ENCODE measurements at places on chromosomes 7 and 10.

DNA sequence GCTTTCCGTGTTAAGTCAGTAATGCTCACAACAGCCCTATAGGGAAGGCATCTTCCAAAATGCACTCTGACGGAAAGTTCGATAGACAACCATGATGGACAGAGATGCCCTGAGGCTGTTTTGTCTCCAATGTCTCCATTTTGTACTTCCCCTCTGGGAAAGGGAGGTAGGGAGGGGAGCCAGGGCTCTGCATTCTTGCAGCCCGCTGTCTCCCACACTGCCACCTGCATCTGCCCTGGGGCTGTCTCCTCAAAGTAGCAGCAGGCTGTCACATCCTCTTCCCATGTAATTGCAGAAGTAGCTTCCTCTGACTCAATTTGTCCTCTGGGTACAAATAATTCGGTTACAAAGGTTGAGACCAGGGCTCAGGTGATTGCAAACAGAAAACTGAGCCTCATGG is 131.4 kb downstream of the GPAM start:
- DNase-seq, result no peak

DNA sequence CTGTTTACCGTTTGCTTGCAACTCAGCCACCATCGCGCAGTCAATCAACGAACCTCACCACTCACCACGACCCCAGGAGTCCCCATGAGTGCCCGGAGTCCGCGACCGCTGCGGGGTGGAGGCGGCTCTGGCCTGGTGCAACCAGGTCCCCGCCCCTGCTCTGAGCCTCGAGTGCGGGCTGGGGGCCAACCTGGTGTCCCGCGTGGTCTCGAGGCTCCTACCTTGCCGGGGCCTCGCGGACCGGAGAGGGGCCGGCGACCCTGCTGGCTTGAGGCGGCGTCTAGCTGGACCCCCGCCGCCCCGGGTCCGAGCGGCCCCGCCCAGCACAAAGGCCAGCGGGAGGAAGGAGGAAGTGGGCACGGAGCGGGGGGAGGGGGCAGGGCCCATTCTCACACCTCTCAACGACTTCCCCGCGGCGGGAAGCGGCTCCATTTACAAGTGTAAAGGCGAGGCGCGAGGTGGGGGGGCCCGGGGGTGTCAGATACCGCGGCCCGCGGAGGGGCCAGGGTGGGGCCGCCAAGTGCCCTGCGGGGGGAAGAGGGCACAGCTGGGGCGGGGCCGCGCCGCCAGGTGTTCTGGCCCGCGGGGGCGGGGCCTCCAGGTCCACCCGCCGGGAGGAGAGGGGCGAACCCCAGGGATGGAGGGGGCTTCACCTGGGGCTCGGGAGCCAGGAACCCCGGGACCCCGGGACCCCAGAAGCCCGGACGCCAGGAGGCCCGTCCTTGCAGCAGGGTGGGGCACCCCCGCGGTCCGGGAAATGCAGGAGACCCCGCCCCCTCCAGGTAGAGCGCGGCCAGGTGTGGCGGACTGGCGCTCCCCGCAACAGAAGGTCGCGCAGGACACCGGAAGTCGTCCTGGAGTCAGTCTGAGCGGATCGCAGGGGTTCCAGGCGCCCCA is 8.6 kb downstream of the CTBP2 start:
- DNase-seq, result no peak

DNA sequence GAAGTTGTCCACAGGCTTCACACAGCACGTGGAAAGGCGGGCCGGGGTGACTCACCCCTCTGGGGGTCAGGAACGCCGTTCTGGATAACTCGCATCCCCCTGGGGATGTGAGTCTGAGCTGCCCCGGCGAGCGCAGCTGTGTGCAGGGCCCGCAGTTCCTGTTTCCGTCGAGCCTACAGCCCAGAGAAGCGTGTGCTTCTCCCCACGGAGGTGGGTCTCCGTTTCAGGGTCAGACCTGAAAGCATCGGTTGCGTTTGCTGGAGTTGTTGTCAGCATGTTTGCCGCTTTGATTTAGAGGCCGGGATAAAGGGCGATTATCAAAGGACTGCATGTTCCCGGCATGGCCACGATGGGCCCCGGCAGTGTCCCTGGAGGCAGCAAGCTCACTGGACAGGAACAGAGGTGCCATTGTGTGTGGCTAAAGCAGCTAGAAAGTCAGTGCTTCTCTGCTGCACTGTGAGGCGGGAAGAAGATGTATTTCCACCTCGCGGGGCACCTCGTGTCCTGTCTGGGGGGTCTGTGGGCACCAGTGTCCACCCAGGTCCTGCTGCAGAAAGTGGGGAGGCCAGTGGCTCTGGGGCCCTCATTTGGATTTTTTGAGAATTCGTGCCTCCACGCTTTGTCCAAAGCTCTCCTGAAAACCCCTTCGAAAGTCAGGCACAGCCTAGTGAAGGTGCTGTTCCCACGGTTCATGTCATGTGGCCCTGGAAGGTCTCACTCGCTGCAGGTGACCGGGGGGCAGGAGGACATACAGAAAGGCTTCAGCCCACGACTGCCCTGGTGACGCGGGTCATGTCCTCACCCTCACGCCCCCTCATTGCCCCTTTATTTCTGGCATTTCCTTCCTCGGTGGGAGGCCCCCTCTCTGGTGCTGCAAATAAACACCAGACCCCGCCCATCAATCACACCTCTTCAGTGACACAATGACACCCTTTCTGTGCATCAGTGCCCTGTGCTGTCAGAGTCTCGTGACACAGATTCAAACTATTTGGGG is 27.4 kb upstream of the GDI2 start:
- no peak for DNase-seq

DNA sequence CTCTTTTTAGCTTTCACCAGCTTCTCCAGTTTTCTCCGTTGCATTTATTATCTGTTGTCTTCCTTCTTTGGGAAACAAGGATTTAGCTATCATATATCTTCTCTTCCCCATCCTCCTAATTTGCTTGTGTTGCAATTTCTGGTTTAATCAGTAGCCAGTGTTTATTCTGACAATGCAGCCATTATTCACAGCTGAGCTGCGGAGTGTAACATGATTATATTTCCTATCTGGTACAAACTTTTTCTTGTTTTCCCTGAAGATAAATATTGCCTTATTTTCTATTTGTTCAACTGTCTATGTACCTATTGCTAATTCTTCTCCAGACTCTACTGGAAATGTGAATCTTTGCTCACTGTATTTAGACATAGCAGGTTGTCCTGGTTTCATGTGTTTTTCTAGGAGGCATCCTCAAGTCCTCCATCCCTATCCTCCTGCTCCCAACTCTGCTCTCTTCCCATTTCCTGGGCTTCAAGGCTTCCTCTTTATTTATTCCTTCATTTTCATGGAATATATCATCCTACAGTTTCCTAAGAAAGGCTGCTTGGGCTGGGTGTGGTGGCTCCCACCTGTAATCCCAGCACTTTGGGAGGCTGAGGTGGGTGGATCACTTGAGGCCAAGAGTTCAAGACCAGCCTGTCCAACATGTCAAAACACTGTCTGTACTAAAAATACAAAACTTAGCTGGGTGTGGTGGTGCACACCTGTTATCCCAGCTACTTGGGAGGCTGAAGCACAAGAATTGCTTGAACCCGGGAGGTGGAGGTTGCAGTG is 72.4 kb upstream of the KDM7A start:
- DNase-seq, result no peak

- DNase-seq, result no peak
These were observed 23.1 kb downstream of the DDC start for GRCh38 chr7:50542132-50542531.

DNA sequence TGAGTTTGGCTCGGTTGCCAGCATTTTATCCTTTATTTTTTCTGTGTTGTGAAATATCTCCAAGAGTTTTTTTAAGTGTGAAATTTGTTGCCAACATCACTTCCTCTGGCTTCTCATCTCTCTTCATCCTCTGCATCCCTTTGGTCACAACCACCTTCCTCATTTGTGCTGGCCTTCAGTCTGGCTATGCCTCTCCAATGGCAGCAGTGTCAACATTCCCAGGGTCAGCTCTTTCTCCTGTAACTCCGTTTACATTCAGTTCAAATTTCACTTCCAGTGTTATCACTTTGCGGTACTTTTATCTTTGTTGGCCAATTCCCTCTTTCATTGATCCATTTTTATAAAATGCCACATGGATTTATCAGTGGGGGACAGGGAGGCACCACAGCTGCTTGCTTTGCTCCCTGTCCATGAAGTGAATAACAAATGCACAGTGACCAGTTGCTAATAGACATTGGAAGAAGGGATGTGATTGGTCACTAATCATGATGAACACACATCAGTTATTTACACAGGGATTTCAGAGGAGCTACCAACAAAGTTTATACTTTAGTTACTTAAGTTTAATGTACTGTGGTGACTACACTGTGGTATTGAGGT is 311.4 kb upstream of the LRGUK start:
- no peak for DNase-seq

- no peak for DNase-seq
These were observed 114.9 kb downstream of the HDAC9 start for GRCh38 chr7:18610331-18610948.

- no peak for DNase-seq
These were observed 365.0 kb downstream of the SEMA3D start for GRCh38 chr7:84821671-84822534.

DNA sequence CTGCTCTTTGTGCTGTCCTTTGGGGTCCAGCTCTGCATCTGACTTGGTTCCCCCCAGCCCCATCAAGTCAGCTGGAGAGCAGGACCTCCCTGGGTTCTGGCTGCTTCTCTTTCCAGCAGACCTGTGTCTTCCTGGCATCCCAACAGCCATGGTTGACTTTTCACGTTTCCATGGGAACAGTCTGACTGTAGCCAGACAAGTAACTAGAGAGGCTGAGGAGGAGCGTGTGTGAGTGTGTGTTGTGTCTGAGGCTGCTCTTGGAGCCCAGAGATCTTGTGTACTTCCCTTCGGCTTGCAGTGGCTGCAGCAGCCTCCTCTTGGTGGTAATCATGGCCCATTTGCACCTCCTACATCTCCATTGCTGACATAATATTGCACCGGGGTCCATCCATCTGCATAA is 332.0 kb downstream of the RPS24 start:
- DNase-seq, result no peak

- no peak for DNase-seq
These were observed 159.6 kb upstream of the KLF6 start for GRCh38 chr10:3944591-3944990.

DNA sequence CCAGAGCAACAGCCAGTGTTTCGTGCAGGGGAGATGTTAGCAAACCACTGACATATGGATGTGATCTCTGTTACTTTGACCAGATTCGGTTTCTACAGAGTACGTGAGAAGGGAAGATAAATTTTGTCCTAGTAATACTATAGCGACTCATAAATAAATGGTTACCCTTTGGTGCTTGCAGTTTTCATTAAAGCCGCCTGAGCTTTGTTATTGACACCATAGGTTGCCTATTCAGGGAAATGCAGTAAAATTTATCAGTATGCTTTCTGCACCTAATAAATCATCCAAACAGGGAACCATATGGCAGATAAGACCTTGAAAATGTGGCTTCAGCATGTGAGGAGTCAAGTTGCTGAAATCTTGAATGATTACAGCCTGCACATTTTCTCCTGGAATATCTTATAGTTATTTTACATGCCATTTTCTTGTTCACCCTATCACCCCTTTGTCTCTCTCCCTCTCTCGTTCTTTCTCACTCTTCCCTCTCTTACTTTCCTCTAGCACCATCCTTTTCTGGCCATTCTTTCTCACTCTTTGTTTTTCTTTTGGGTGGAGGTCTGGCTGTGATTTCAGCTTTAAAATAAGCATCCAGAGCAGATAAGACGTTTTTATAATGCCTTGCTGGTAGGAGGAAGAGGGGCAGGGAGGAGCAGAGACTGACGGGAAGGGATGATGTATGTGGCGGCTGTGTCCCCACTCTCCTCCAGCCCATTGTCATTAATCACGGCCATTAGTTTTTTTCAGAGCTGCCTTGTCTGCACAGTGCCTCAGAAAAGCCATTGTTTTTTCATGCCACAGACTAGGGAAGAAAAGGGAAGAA is 182.5 kb downstream of the LRMDA start:
- no peak for DNase-seq

DNA sequence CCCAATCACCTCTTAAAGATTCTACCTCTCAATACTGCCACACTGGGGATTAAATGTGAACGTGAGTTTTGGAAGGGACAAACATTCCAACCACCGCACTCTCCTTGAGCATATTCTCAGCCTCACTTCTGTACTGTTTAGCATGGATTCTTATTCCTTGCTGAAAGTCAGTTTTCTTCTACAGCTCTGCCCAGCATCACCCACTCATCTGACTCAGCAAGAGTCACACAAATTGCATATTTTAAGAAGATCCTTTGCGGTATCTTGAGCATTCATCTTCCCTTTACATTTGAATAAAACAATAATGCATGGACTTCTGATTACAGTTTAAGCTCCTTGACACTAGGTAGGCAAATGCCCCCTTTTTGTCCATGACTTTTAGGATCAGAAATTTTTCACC is 251.6 kb upstream of the MKLN1 start:
- no peak for DNase-seq

DNA sequence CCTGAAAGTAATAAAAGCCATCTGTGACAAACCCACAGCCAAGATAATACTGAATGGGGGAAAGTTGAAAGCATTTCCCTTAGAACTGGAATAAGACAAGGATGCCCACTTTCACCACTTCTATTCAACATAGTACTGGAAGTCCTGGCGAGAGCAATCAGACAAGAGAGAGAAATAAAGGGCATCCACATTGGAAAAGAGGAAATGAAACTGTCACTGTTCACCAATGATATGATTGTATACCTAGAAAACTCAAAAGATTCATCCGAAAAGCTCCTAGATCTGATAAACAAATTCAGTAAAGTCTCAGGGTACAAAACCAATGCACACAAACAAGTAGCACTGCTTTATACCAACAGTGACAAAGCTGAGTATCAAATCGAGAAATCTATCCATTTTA is 581.7 kb upstream of the TEX47 start:
- DNase-seq, result no peak

DNA sequence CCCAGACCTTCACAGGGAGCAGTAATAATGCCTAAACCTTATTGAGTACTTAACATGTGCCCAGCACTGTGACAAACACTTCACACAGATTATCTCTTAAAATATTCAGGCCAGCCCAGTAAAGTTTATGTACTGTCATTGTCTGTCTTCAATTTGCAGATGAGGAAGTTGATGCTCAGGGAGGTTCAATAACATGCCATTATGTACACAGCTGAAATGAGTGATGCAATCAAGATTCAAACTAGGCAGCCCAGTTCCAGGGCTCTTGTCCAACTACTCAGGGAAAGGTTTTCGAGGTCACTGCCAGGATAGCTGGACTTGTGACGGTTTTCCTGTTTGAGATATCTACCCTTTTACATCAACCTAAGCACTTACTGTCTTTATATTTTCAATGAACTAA is 56.1 kb downstream of the AUTS2 start:
- no peak for DNase-seq

- no peak for DNase-seq
These were observed 6.6 kb upstream of the ZYX start for GRCh38 chr7:143374561-143374960.
